Tibial nerve (tissue), 4 donors: ENCODE measurements at places on chromosomes 11 and 22. TPM values are rescaled to one million over a fixed set of nuclear protein-coding genes. Genes with fewer than 3 reads are reported as not detected.

- DNase-seq = no peak
Observed at GRCh38 chr11:121068787-121069186, 32.3 kb upstream of the TECTA start.

GRCh38 chr11:92125321-92125720 lies 99.3 kb upstream of the FAT3 start:
- no peak for DNase-seq

Gene ARFGAP3
- total RNA-seq = 36.9 TPM

Gene TSPAN32
- total RNA-seq = 7.3 TPM

Gene MPEG1
- total RNA-seq = 12.3 TPM

Gene APOC3
- total RNA-seq = not detected

Gene LIF
- 0.78 TPM for total RNA-seq

GRCh38 chr11:132409573-132410355 lies 1039.3 kb downstream of the NTM start:
- no peak for DNase-seq

DNA sequence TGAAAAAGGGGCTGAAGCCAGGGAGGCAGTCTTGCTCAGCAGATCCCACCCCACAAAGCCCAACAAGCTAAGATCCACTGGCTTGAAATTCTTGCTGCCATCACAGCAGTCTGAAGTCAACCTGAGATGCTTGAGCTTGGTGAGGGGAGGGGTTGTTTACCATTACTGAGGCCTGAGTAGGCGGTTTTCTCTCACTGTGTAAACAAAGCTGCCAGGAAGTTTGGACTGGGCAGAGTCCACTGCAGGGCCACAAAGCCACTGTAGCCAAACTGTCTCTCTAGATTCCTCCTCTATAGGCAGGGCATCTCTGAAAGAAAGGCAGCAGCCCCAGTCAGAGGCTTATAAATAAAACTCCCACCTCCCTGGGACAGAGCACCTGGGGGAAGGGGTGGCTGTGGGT lies 746.1 kb upstream of the LRRC4C start:
- no peak for DNase-seq
